T47D (cell line): ENCODE measurements at places on chromosomes 11 and 22.

DNA sequence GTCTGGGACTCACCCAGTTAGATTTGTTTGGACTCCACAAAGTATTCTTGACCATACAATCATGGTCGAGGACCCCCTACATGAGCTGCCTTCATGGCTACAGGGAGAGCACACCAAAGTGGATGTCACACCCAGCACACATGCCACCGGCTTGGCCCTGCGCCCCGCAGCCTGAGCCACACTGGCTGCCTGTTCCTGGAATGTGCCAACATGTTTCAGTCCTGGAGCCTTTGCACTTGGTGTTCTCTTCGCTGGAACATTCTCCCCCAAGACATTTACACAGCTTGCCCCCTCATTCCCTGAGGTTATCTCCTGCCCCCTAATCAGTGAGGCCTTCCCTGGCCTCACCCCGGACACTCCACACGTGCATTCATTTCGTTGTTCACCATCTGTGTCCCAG lies 46.0 kb downstream of the PPARA start:
- no peak for DNase-seq

GRCh38 chr11:12483604-12484003 lies 106.2 kb downstream of the PARVA start:
- no peak for DNase-seq

- no peak for DNase-seq
Observed at GRCh38 chr22:29661336-29661735, 57.9 kb downstream of the NF2 start.

DNA sequence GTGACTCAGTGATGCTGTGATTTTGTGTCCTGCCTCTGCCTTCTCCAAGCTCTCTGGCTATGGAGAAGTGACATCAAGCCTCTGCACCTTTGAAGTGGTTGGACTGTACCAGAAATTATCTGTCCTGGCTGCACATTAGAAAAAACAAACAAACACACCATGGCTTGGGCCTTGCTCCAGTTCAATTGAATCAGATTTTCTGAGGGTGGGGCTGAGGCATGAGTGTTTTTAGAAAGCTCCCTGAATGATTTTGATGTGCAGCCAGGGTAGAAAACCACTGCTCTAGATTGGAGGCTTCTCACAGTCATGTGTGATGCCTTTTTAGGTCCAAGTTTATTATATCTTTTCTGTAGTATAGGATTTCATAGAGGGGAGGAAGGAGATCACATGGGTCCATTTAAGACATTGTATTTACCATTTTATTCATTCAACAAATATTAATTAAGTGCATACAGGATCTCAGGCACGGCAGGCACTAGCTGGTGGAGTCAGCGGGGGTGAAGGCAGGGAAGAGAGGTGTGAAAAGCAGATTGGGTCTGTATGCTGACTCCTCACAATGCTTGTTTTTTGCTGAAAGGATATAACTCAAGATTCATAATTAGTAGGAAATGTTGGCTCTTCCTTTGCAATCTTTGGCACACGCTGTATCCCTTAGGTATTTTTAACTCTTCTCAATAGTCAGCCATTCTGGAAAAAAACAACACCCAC lies 7.1 kb upstream of the VSTM5 start:
- DNase-seq, result no peak
